LHCN-M2 (cell line): ENCODE measurements at places on chromosomes 12 and 14.

- no peak for DNase-seq
Measured at GRCh38 chr12:126545411-126545810, 1480.2 kb downstream of the AACS start.

DNA sequence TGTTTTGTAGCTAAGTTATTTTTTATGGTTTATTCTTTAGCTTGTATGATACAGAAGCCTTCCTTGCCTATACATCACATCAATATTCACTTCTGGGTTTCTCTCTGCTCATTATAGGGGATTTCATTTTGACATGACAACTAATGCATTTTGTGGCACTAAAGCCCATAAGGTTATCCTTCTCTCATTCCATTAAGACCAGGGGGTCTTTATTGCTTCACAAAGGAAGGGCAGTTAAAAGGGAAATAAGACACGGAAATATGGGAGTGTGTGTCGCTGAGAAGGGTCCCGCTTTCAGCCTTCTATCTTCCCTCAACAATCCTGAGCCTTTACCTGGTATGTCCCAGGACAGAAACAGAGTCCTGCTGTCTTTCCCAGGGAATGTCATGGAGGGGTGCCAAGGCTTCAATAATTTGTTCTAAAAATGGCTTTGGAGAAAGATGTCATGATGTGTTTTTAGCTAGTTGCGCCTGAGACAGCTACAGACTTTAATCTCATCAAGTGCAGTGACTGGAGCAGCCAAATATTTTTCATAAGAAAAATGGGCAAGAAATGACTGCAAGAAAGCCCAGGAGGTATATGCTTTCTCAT lies 1145.4 kb upstream of the TMEM132C start:
- no peak for DNase-seq

GRCh38 chr12:4108803-4109345 lies 164.7 kb upstream of the CCND2 start:
- peak; percentile 82 for DNase-seq

DNA sequence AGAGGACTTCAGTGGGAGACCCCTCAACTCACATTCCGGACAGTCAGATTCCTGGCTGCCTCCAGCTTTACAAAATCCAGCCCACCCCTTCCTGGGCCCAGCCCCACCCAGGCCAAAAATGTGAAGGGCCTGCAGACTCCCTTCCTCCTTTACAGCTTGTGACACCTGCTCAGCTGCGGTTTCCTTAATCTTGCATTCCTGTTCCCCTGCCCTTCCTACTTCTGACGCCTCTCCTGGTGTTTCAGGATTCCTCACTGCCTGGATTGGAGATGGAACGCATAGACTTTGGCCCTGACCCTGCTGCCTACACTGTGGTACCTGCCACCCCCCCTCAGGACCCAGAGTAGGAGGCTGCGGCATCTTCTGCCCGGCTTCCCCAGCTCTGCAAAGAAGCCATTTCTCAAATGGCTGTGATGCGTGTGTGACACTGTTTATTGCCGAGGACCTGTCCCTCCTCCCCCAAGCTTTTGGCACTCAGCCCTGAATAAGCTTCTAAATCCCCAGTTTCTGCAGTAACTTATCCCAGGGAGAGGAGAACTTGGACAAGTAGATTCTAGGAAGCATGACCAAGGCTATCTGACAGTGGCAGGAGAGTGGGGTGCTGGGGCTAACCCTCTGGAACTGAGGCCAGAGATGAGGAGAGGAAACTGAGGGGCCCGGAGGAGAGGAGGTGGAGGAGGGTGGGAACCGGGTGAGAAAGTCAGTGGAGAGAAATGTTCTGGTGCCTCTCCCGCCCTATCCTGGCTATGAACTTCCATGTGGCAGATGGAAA lies 24.9 kb upstream of the BCDIN3D start:
- DNase-seq, result no peak

DNA sequence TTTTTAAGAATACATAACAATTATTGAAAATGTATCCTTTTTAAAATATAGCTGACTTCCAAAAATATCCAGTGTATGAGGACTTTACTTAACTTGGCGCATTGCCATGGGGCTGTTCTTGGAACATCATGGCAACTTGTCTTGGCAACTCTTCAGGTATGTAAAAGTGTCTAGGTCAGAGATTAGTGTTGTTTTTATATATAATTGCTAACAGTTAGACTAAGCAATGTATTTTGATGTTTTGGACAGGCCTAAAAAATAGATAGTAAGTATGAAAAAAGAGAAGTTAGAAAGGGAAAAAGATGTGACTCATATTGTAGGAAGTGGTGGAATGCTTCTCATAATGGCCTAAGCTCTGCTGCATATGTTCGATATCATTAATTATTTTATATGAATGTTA lies 70.9 kb downstream of the MON2 start:
- peak; percentile 63 for DNase-seq

DNA sequence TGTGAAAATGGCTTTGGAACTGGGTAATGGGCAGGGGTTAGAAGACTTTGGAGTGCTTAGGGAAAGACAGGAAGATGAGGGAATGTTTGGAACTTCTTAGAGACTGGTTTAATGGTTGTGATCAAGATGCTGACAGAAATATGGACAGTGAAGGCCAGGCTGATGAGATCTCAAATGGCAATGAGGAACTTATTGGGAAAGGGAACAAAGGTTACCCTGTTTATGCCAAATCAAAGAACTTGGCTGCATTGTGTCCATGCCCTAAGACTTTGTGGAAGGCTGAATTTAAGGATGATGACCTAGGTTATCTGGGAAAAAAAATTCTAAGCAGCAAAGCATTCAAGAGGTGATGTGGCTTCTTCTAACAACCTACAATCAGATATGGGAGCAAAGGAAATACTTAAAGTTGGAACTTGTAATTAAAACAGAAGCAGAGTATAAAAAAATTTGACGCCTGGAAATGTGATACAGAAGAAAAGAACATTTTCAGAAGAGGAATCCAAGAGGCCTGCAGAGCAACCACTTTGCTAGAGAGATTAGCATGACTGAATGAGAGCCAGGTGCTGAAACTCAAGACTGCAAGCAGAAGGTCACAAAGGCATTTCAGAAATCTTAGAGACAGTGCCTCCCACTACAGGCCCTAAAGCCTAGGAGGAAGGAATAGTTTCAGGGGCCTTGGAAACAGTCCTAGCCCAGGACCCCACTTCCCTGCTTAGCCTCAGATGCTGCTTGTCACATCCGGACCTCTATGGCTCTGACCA lies 65.6 kb upstream of the FLRT2 start:
- DNase-seq, result no peak

- peak; percentile 8 for DNase-seq
Measured at GRCh38 chr14:59836116-59836515, 34.5 kb downstream of the RTN1 start.

- DNase-seq, result no peak
Measured at GRCh38 chr12:6065131-6065862, 59.2 kb downstream of the VWF start.

DNA sequence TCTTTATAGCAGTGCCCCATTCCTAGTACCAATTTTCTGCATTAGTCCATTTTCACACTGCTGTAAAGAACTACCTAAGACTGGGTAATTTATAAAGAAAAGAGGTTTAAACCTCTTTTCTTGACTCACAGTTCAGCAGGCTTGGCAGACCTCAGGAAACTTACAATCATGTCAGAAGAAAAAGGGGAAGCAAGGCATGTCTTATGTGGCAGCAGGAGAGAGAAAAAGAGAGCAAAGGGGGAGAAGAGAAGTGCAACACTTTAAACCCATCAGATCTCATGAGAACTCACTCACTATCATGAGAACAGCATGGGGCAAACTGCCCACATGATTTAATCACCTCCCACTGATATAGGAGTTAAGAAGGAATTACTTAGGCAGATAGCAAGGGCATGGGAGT lies 101.6 kb upstream of the PLEKHG7 start:
- no peak for DNase-seq

- DNase-seq, result no peak
Measured at GRCh38 chr12:51911788-51912711, 4.7 kb downstream of the ACVRL1 start.

- DNase-seq, result no peak
Measured at GRCh38 chr12:78187741-78188140, 357.0 kb downstream of the NAV3 start.

DNA sequence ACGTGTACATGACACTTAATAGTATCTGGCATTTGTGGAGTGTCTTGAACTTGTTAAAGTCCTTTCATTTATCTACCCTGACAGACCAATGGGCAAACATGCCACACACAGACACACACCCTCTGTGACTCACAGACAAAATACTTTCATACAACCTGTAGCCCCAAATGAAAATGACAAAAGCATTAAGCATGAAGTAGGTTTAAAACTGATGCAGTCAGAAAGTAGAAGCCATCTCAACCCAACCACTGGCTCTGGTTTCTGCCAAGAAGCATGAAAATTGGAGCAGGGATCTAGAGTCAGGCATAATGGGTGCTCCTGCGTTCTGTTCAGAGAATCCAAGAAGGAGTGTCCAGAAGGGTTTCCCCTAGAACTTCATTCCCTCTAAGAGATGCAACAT lies 23.1 kb upstream of the KRT77 start:
- no peak for DNase-seq

DNA sequence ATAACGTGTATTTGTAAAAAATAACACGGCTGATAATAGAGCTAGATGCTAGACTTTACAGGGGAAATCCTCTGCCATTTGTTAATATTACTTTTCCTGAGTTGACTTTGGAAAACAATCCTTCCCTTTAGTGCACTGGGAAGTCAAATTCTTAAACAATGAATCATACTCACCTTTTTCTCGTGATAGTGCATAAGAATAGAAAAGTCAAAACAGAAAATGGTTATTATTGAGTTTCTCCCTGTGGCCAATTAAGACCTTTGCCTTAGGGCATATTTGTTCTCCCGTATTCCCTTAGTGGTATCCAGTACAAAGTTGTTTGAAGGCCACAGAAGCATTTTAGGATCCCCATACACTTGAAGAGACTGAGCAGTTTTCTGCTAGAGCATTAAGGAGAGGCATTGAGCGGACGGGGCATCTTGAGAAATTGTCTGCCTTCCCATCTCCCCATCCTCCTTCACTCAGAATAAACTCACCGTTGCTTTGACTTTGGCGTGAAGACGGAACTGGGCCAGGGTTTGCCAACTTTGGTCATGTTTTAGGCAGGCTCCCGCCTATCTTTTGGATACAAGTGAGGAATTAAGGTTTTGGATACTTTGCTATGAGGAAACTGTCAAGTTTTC lies 171.3 kb downstream of the TMTC2 start:
- no peak for DNase-seq

DNA sequence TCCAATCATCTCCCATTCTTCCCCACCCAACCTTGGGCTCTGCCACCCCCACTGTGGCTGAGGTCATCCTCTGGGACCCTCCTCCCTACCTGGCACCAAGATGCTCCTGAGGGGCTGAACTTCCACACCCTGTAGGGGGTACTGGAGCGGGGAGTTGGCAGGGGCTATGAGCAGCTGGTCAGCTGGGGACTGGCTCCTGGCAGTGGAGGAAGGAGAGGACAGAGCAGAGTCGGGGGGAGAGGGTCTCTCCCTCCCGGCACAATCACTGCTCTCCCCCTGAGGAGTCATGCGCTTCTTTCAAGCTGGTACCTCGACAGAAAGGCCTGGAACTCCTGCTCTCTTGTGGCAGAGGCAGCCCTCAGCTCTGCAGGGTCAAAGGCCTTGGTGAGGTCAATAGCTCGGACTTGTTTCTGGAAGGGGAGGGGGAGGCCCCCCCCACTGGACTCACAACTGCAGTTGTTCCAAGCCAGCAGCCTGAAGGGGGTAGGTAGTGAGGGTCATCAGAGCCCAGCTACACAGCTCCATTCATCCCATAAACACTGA lies 2.0 kb downstream of the B4GALNT1 start:
- no peak for DNase-seq

DNA sequence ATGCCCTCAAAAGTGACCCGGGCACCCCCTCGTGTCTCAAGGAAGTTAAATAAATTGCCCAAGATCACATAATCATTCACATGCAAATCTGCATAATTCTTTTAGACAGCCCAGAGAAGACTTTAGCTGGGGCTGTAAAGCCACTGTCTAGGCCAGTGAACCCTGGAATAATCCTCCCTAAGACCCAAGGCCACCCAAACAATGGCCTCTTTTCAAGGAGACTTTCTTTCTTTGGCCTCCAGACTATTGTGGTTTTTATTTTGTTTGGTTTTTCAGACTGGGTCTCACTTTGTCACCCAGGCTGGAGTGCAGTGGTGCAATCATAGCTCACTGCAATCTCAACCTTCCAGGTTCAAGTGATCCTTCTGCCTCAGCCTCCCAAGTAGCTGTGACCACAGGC lies 10.6 kb downstream of the SVOP start:
- no peak for DNase-seq

- DNase-seq, result no peak
Measured at GRCh38 chr14:68733086-68733914, 59.6 kb downstream of the ZFP36L1 start.

DNA sequence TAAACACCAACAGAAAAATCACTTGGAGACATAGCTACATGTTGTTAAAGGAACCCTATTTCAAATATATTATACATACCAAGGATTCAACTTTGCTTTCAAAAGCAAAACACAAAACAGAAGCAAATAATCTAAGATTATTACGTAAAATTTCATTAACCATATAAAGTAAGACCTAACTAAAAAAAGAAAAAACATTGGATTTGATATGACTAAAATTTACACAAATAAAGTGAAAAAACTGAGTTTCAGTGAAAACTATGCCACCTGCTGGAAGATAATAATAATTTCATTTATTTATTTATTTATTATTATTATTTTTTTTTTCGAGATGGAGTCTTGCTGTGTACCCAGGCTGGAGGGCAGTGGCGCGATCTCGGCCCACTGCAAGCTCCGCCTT lies 45.2 kb downstream of the WDHD1 start:
- peak; percentile 19 for DNase-seq

DNA sequence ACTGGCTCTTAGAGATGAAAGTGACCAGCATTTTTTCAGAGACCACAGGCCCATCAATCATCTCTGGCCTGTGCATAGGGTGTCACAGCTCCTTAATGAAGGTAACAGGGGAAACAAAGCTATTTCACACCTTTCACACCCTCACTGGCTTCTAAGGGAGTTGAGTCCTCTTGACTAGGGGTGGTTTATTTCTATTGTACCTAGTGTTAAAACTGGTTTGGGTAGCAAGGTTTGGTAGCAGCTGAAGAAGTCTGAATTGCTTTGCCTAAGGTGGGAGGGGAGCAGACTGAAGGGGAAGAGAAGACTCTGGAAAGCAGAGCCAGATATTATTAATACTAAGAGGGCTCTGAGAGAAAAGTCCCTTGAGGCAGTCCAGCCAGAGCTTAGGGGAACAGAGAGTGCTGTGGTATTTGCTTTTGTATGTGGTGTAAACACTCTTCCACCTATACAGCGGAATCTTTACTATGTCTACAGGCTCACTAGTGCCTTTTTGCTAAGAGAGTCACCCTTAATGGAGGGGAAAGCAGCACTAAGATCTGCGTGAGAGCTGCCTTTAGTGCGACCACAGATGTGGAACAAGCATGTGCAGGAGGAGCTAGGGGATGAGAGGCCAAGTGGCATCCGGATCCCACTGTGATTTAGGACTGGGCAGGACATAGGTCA lies 95.8 kb downstream of the STXBP6 start:
- no peak for DNase-seq
